Stimulated activated CD8-positive, alpha-beta memory T cell treated with anti-CD3 and anti-CD28 coated beads, Interleukin-7, amount 100 ng/mL, for 4 hours (primary cell): ENCODE measurements at places on chromosomes 6 and 20.

DNA sequence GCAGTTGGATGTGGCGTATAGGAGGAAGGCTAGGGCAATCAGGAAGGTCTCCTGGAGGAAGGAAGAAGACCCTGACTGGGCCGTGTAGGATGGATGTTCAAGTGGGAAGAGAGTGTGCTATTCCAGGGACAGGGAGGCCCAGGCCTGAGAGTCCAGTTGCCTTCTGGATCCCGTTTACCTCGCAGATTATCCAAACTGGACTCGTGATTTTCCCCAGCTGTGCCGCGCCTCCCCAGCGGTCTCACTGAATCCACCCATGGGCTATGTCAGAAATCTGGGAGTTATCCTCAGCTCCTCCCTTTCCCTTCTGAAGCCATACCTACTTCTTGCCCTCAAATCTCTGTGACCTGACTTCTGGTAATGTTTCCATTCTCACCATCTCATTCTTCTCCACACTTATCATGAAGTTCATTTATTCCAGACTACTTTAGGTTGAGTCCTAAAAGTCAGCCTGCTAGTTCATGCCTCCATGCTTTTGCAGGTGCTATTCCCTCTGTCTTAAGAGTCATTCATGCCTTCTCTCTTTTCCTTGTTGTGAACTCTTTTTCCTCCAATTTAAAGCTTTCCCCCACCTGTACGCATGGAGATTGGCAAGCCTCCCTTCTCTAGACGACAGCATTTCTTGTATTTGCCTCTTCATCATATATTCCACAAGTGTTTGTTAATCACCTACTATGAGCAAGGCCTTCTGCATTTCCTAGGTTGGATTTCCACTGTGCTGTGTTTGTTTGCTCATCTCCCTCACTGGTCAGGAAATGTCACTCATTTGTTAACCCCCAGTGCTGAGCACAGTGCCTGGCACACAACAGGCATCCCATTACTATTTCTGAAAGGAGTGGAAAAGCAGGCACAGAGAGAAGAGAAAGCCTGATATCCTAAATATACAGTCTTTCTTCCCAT, 2.7 kb downstream of the SDCBP2 start:
- DNase-seq = no peak

- no peak for DNase-seq
Measured at GRCh38 chr20:31644701-31645100, 7.0 kb downstream of the COX4I2 start.

DNA sequence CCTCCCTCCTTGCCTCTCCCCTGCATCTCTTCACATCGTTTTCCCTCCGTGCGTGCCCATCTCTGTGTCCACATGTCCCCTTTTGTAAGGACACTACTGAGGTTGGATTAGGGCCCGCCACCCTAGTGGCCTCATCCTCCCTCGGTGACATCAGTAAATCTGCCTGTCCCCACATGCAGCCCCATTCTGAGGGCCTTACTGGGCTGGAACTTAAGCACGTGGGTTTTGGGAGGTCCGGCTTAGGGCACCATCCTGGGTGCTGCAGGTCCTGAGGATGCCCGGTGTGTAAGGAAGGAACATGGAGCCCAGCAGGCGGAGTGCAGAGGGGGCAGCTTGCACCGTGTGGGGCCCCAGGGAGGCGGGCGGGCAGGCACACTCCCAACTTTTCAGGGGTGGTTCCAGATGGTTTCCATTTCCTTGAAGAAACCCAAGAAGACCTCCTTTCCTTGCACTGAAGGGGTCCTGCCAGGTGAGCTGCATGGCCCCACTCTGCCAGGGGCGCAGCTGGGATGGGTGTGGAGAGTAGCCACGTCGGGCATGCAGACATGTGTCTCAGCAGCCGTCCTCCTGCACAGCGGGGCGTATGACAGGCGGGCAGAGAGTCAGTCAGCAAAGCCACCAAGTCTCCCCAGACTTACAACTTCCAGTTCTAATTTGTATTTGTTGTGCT, 329.9 kb downstream of the QKI start:
- DNase-seq = no peak

GRCh38 chr20:40502576-40502975, 186.5 kb downstream of the MAFB start:
- no peak for DNase-seq

DNA sequence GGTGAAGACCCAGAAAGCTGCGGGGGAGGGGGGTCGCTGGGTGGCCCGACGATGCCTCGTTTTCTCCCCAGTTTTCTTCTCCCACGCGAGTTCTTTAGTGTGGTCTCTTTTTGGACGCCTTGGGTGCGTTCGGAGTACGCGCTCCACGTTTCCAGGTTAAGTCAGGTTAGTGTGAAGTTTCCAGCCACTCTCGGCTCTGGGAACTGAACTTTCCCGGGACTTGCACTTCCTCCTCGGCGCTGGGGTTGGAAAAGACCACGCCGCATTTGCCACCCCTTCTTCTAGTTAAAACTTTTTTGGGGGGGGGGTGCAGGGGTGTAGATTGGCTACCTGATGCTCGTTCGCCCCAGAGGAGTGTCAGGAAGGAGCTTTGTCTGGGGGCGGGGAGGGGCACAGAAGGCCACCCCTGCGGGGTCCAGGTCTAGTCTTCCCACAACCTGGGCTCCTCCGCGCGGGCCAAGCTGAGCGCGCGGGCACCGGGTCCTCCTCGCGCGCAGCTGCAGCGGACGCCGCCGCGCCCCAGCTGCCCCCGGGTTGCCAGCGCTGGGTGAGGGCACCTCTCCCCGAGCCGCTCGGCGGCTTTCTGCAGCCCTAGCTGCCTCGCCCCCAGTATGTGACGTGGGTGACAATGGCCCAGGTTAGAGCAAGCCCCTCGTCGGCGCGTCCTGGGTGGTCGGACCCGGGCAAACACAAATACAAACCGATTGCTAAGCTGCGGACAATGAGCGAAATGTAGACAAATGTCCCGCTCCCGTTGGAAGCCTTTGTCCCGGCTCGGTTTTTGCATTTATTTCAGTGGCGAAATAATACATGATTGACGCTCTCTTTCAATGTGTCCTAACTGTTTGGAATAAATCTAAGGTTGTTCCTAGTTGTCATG, 1.7 kb upstream of the NKX2-2 start:
- DNase-seq = no peak

DNA sequence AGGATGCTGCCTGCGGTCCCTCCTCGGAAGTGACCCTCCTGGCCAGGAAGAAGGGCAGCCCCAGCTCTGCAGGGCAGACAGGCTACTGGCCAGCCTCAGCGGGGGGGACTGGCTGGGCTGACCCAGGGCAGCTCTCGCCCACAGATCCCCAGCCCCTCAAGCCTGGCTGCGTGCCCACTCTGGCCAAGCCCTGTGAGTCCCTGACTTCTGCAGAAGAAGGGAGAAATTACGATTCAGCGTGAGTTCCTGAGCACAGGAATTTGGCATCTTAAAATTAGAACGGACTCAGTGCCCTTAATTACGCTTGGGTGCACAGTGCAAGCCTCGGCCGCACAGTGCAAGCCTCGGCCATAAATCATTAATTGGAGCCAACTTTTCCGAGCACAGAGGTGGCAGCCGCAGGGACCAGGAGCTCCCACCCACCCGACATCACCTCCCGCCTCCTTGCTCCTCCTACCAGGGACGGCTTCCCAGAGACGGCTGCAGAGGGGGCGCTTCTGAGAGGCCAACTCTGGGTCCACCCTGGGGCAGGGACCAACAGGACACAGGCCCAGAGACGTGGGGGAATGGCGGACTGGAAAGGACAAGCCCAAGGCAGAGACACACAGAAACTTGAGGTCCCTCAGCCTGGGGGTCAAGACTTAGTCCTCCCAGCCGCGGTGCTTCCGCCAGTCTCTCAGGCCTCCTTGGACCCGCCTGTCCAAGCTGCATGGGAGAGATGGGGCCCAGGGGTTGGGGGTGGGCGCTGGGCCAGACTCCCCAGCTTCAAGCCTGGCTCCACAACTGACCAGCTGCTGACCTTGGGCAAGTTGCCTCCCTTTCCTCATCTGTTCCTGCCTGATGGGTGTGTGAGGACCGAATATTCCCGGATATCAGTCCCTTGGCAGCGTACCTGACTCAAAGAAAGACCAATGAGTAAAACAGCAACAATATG, 165.4 kb downstream of the TAF4 start:
- no peak for DNase-seq

- no peak for DNase-seq
Measured at GRCh38 chr6:34729631-34730470, 27.5 kb upstream of the SNRPC start.

DNA sequence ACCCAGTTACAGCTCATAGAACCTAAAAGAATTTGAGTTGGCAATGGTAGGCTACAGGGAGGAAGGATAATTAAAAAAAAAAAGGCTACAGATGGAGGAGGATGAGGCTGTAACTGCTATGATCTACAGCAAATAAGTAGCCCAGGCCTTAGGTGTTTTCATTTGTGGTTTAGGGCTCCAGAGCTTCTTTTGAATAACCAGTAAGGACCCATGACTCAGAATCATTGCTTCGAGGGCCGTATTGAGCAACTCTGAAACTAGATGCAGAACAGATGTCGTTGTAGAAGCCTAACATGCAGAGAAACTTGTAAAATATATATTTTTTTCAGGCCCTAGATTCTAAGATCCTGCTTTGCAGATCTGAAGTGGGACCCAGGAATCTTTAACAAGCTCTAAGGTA, 19.0 kb upstream of the ASIP start:
- DNase-seq = no peak

GRCh38 chr20:29878281-29878741, 1379.2 kb upstream of the DEFB115 start:
- DNase-seq = no peak

- DNase-seq = no peak
Measured at GRCh38 chr6:24882295-24882694, 53.5 kb downstream of the RIPOR2 start.

GRCh38 chr20:53783768-53784167, 190.1 kb upstream of the ZNF217 start:
- no peak for DNase-seq

DNA sequence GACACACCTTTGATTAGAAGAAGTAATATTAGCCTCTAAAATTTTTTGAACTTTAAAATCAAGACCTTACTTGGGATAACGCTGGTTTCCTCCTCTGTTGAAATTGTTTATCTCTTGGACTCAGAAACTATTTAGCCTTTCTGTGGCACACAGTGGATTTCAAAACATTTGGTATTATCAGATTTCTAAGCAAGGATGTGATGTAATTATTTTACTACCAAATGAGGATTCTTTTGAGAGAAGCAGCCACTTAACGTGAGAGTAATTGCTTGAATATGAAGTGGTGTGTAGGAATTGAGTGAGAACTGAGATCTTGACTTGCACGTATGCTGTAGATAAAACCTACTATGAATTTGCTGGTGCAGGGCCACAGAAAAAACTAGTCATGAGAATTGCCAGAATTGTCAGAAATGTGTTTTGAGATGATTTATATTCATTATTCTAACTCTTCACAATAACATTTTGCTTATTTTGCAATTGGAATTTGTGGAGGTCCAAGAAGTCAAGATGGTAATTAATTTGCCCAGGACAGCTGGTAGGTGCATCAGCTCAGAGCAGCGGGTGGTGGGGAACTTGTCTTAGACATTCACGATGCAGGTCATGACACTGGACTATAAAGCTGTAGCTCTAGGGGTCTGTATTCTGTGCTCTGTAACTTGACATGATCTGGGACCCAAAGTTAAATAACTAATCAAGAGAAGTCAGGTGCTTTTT, 53.4 kb downstream of the AKAP12 start:
- DNase-seq = no peak

DNA sequence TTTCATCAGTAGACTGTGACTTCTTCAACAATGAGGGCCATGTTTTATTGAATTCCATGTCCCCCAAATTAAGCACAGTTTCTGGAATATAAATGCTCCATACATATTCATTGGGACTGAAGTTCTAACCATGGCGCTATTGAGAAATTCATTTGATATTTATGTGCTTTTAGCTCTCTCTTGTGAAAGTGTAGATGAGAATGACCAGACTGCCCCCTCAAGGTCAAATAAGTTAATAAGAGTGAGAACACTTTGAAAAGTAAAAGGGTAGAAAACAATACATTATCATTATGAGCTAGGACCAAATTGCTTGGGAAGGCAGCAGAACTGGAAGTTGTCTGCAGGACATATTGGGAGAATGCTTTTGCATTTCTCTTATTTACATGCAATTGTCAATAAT, 597.9 kb downstream of the EPM2A start:
- no peak for DNase-seq

DNA sequence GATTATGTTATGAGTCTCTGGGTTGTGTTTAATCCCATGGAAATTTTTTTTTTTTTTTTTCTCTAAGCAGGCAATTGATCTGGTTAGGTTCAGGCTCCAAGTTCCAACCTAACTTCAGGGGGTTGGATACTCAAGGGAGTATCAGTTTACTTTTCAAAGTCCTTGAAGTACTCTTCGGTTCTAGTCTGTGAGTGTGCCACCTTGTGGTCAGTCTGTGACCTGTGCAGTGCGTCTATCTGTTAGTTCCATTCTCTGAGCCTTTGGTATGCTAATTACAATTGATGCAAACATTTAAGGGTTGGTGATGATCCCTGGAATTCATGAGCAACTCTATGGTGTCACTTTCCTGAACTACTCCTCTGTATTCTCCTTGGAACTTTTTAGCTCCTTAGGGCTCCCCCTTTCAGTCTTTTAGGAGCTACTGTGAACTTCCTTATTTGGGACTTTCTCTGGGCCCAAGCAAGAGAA, 342.0 kb downstream of the SOX4 start:
- no peak for DNase-seq

DNA sequence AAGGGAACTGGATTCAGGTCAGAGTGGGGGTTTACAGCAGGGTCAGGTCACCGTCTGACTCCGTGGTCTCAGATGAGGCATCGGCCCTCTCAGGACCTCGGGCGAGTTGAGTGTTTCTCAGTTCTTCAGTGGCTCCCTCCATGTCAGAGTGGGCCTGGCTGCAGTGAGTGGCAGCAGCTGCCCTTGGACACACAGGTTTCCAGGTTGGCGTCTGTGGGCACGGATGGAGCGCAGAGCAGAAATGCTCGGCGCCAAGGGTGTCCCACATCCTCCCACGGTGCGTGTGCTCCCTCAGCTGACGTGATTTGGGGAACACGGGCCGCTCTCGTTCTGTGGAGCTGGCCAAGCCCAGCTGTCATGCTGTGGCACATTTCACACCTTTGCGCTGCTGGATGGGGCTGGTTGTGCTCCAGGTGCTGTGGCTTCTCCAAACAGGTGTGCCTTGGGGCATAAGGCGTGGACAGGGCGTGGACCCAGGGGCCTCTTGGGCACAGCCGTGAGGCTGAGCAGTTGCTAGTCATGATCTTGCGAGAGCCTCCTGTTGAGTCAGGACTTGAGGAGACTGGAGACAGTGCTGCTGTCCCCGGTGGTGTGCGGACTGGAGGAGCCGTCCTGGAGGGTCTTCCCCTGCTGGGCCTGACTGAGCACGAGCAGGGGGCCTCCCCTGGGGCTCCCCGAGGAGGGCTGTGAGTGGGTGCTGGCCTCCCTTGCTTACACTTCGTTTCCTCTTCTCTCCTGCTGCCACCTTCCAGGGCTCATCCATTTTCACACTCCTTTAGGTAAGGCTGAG, 9.5 kb upstream of the DNAJC5 start:
- no peak for DNase-seq

- no peak for DNase-seq
Measured at GRCh38 chr6:28673787-28674671, 148.3 kb downstream of the GPX5 start.

GRCh38 chr20:1567392-1568162, 10.1 kb upstream of the SIRPD start:
- DNase-seq = no peak
